ENCODE measurements at places on chromosomes 12 and 14. TPM values are rescaled to one million over a fixed set of nuclear protein-coding genes. Genes with fewer than 3 reads are reported as not detected.

Gene TMEM119
- total RNA-seq = 46.3 TPM

Gene MYBPC1
- 0.78 TPM for total RNA-seq

DNA sequence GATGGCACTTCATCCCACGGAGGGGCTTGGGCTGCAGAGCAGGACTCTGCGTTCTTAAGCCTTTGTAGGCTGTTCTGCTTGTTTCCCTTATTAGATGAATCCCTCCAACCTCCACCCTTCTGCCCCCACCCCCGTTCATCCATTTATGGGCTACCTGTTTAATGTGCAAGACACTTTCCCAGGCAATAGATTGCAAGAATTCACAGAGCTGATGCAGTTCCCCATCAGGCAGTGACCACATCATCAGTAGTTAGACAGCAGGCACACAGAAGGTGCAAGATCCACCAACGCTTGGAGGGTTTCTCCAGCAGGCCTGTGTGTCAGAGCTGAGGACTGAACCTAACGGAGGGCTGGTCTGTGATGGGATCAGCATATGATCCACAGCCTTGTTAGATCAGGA, 1.2 kb upstream of the C1R start:
- peaks cover 52% of the 10 kb centered on the region for H3K4me1 ChIP-seq
- no peaks in the 10 kb centered on the region for H3K27me3 ChIP-seq
- H3K4me3 ChIP-seq = no peak overlapping the region

DNA sequence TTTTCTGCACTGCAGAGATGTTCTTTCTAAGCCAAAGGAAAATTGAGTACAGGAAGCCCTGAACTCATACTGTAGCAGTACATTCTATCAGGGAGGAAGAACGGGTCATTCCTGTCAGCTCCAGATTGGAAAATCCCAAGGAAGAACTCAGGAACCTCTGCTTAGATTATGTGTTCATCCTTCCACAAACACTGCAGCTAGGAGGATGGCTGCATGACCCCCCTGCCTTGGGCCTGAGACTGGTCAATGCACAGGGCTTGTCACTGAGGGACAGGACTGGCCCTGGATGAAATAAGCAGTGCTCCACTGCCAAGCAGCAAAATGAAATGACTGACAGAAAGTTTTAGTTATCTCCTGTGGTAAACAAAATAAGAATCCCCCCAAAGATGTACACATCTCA, 1406.8 kb upstream of the TMEM132C start:
- DNase-seq = no peak
- no peaks in the 10 kb centered on the region for H3K27me3 ChIP-seq
- no peak overlapping the region for H3K27ac ChIP-seq
- H3K4me1 ChIP-seq = no peaks in the 10 kb centered on the region
- no peak overlapping the region for H3K4me3 ChIP-seq

DNA sequence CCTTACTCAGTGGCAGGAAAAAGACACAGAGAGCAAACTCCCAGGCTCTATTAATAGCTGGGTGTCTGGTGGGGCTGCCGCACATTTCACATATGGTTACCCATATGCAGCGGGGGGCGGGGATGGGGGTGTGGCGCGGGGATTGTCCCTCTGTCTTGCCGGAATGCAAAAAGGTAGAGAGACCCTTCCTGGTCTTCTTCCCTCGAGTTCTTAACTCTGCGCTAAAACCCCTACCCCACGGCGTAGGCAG, 1.7 kb downstream of the PRMT8 start:
- H3K27ac ChIP-seq = no peak overlapping the region
- H3K36me3 ChIP-seq = no peaks in the 10 kb centered on the region
- H3K27me3 ChIP-seq = peaks cover 75% of the 10 kb centered on the region
- H3K4me3 ChIP-seq = no peak overlapping the region
- no peaks in the 10 kb centered on the region for H3K4me1 ChIP-seq

GRCh38 chr14:94367347-94368242, 20.8 kb downstream of the SERPINA1 start:
- H3K4me3 ChIP-seq = no peak overlapping the region
- H3K27ac ChIP-seq = no peak overlapping the region
- no peak for DNase-seq
- H3K27me3 ChIP-seq = no peaks in the 10 kb centered on the region
- no peaks in the 10 kb centered on the region for H3K36me3 ChIP-seq

- H3K36me3 ChIP-seq = no peaks in the 10 kb centered on the region
- DNase-seq = no peak
- H3K4me1 ChIP-seq = no peaks in the 10 kb centered on the region
Observed at GRCh38 chr12:93136253-93137055, 207.4 kb upstream of the EEA1 start.

DNA sequence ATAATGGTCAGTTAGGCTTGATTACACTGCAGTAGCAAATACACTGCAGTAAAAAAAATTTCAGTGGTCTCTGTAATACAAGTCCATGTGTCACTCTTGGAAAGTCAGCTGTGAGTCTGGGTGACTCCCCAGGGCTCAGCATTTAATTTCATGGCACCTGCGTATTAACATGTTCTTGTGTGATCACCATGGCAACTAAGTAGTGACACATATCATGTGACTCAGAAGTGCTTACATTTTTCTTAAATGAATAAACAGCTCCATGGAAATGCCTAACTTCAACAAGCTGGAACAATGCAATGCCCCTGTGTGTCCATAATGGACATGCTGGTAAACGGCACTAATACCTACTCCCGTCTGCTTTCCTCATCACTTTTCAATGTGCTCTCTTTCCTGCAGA, 88.5 kb upstream of the ANO4 start:
- H3K36me3 ChIP-seq = no peaks in the 10 kb centered on the region
- no peak overlapping the region for H3K4me3 ChIP-seq
- H3K27ac ChIP-seq = no peak overlapping the region

GRCh38 chr14:24300326-24300980, 803 bp downstream of the NOP9 start:
- H3K4me3 ChIP-seq = peak overlapping the region; percentile 90
- peaks cover 14% of the 10 kb centered on the region for H3K4me1 ChIP-seq
- peak overlapping the region; percentile 87 for H3K27ac ChIP-seq
- no peak for DNase-seq
